ENCODE measurements at places on chromosomes 3 and 15.

DNA sequence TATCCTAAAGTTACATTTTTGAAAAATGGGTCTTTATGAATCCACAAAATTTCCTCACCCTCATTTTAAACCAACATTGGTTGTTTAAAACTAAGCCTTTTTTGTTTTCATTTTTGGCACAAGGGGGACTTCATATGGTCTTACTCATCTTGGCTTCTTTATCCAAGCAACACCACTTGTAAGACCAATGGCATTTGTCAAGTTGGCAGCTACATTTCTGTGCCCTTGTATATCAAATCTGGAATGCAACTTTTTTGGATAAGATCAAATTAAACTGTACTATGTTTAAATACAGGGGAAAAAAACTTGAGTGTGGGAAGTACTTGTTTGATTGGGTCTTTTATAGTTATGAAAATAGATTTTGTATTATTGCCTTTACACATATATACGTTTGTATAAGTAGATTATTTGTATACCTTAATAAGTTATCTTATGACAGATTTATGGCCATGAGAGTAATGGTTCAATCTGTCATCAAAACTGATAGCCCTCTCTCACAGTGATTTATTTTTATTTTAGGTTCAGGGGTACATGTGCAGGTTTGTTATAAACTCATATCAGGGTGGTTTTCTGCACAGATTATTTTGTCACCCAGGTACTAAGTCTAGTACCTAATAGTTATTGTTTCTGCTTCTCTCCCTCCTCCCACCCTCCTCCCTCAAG is 43.4 kb downstream of the GPR160 start:
- DNase-seq = no peak

- DNase-seq = no peak
Observed at GRCh38 chr15:82047453-82048400, 1.9 kb upstream of the MEX3B start.

- no peak for DNase-seq
Observed at GRCh38 chr3:134955874-134956273, 160.8 kb downstream of the EPHB1 start.

- no peak for DNase-seq
Observed at GRCh38 chr15:65176056-65176455, 9.1 kb downstream of the CLPX start.

DNA sequence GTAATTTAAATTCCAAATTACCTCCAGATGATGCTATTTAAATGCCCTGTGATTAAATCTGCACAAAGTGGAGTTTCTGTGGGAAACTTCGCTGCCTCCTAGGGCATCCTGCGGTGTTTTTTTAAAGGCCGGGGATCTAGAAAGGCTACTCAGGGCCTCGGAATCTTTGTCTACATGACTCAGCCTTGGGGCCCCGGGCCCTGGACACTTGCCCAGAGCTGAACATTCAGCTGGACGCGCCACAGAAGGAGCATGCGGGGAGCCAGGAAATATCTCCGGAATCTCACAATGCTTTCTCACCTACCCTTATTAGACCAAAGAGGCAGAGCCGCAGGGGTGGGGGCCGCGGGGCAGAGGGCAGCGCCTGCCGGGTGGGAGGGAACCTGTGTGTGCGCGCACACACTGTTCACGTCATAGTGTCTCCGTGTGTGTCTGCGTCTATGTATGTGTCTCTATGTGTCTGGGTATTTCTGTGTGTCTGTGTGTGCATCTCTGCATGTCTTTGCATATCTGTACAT is 145.5 kb upstream of the TPM1 start:
- no peak for DNase-seq

GRCh38 chr3:106176734-106177133 is 307.9 kb upstream of the CBLB start:
- peak; percentile 61 for DNase-seq

DNA sequence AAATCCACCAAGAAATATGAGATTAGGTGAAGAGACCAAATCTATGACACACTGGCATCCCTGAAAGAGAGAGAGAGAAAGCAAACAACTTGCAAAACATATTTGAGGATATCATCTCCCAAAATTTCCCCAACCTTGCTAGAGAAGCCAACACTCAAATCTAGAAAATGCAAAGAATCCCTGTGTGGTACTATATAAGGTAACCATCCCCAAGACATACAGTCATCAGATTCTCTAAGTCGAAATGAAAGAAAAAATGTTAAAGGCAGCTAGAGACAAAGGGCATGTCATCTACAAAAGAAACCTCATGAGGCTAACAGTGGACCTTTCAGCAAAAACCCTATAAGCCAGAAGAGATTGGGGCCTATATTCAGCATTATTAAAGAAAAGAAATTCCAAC is 622.1 kb upstream of the LMCD1 start:
- no peak for DNase-seq

DNA sequence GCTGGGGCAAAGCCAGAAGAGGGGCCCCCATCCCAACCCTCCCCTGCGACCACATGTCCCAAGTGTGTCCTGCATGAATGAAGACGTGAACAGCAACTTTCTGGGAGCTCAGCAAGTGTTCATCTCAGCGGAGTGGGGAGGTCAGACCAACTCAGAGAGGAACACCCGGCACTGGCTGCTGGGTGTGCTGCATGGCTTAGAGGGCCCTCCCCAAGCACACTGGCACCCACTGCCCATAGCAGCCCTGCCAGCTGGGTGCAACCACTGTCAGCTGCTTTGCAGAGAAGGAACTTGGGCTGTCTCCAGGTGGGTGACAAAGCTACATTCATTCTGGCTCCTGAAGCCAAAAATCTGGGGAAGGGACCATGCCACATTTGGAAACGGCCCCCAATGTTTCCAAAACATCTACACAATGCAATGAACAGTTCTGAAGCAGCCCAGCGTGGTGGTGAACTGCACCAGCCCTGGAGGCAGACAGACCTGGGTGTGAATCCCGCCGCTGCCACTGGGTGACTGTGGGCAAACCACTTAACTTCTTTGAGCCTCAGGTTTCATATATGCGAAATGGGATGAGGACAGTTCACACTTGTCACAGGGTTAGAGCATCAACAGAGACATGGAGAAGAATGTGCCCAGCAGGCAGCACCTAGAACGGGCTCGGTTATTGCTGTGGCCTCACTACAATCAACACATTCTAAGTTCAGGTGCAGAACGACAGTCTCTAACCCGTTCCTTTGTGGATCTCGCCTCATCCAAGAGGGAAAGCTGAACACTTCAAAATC is 145.4 kb downstream of the NUP210 start:
- no peak for DNase-seq

- DNase-seq = no peak
Observed at GRCh38 chr3:29525254-29525881, 244.5 kb downstream of the RBMS3 start.

DNA sequence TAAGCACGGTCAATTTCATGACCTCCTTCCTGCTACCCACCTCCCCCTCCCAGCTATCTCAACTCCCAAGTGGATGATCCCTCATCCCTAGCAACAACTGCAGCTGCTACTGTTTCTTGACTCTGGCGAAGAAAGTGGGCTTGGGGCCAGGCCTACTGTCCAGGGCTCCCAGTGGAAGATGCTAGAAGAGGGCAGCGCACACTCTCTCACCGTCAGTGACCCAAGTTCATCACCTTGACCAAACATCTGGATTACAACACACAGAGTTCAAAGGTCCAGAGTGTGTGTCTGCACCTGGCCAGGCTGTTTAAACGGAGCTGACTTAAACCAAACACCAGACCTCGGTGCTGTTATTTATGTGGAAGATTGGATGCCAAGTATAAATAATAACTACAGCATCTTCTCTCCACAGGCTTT is 385.6 kb downstream of the SHQ1 start:
- no peak for DNase-seq

GRCh38 chr15:29740692-29741311 is 81.5 kb downstream of the TJP1 start:
- peak; percentile 24 for DNase-seq

DNA sequence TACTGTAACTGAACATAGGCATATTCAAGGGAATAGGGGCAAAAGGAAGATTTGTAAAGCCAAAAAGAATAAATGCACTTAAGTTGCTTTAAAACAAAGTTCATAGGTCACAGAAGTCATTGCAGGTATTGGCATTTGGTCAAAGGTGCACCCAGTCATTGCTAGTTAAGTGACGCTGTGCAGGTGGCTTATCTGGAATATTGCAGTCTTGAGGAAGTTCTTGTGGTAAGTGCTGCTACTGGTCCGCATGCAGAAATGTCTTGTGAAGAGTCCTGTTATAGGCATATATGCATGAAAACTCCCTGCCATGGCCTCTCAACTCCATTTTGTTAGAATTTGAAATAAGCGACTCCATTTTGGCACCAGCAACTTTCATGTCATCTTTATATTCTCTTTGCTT is 293.1 kb downstream of the GBE1 start:
- no peak for DNase-seq

DNA sequence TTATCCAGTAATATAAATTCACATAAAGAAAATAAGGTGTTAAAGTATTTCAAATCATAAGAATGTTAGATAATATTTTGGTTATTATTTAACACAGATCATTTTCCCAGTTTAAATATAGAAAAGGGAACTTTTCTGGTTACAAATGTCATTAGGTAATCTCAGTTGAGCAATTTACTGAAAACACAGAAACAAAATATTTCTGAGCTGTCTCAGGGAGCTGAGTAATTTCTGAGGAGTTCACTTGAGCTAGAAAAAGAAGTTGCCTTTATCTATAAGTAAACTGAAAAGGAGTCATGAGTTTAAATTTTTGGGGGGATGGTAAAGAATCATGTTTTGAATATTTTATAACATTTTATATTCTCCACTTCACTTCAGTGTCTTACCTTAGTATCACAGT is 855.4 kb upstream of the ARPP21 start:
- DNase-seq = peak; percentile 9

GRCh38 chr3:102079809-102080197 is 230.5 kb downstream of the NFKBIZ start:
- no peak for DNase-seq

DNA sequence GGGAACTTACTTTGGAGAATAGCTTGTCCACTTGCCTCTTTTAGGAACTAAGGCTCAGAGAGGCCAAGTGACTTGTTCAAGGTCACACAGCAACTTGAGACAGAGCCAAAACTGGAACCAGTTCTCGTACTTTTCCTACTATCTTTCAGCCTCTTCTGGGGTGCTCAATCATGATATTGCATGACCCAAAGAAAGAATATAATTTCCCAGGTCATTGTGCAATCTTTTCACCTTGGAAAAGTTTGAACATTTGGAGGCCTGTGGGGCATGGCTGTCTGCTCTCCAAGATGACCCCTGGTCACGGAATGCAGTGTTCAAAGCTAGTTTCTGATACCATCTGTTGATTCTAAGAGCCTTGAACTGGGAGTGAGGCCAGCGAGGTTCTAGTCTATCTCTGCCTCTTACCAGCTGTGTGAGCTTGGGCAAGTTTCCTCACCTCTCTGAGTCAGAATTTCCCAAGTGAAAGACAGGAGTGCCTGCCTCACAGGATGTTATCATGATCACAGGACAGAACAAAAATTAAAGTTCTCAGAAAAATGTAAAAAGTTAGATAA is 89.7 kb downstream of the BDH1 start:
- DNase-seq = no peak

GRCh38 chr15:69794645-69795469 is 302.9 kb downstream of the TLE3 start:
- DNase-seq = no peak

GRCh38 chr3:100865442-100865841 is 127.8 kb downstream of the ABI3BP start:
- DNase-seq = no peak

DNA sequence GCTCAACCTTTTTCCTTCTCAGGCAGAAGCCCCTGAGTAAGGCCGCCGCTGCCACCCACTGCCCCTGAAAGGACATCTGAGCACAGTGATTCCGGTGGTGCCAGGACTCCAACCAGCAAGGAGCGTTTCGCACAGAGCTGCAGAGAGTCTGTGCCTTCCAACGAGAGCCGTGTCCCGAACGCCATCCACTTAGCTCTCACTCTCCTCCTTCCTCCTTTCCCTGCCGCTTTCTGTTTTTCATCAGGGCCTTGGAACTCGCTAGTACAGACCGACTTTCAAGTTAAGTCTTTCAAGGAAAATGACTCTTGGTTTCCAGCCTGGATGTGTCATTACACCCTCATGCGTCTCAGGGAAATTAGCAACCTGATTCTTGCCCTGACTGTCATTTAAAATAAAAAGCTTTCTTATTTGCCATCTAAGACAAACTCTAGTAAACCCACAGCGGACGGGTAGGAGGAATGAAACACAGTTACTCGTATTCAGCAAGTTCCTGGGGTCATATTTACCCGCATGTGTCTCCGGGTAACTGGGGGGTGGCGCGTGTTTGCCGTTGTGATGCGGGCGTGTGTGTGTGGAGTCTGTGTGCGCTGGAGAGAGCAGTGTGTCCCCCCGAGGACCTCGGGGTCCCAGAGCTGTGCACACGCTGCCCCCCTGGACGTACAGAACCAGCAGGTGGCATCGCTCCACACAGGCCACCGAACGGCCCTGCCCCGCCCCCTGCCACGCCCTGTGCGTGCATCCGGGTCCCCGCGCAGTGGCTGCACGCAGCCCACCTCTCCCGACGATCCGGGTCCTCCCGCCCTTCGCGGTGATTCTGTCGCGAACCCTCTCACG is 30.4 kb upstream of the ALDH1A3 start:
- DNase-seq = no peak

DNA sequence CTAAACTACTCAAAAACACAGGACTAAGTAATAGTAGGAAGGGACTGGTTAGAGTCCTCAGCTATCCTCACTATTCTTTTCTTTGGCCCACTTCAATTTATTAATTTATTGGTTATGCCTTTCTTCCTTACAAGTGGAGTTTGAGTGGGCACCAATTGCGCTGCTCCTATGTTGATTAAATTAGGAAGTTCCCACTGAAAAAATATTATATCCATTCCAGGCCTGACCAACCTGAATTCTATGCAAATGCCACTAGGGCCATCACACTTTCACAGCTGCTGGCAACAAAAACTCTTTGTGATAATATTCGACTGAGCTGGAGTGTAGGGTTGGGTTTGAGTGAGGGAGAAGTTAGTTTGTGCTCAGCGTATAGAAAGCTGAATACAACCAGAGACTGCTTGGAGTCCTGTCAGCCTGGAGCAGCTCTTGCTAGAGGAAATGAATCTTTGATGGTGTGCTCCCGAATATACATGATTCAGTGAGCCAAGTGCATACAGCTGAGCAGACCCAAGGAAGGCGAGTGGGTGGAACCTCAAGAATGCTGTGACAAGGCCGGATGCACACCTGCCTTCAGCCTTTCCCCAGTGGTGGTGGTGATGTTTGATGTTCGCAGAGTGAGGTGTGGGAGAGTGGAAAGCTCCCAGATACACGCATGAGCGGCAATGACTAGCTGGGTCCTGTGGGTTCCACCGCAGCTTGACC is 1.5 kb downstream of the ARHGEF3 start:
- DNase-seq = no peak

Measured in OCI-M1 (cell line).